Activated naive CD4-positive, alpha-beta T cell treated with Interleukin-2 at 50 U/mL for 16 hours (primary cell): ENCODE measurements at places on chromosomes 12 and 14.

- DNase-seq, result no peak
These were observed 703.6 kb upstream of the FLRT2 start for GRCh38 chr14:84826294-84826693.

DNA sequence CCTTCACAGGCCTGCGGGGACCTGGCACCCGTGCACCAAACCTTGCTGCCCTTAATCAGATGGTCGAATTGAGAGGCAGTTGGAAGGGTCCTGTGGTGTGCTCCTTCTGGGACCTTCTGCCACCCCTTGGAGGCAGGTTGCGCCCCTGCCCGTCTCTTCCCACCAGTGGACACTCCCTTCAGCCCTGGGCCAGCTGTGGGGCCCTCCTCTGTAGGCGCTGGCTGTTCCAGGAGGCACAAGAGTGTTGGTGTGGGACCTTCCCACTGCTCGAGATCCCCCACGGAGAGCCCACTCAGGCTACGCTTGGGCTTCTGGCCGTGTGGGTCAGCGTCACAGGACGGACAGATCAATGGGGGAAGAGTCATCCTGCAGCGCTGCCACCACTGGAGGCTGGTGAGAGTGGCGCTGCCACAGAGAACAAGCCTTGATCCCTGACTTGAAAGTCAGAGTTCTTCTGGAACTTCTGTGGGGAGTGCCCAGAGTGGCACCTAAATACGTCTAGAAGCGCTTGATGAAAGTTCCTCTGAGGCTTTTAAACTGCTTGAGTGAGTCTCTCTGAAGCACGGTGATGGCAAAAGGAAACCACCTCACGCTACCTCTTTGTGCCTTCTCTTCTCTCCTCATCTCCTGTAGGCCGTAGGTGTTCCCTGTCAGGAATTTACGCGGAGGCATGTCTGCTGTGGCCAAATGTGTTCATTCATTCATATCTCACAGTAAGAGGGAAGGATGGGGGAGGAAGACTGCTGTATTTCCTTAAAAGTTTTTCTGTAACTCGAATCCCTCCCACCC, 48.3 kb downstream of the TRAF3 start:
- DNase-seq, result no peak

- no peak for DNase-seq
These were observed 394.2 kb downstream of the FSCB start for GRCh38 chr14:44112774-44113460.

GRCh38 chr12:6957151-6957701, 6.1 kb downstream of the PTPN6 start:
- no peak for DNase-seq

DNA sequence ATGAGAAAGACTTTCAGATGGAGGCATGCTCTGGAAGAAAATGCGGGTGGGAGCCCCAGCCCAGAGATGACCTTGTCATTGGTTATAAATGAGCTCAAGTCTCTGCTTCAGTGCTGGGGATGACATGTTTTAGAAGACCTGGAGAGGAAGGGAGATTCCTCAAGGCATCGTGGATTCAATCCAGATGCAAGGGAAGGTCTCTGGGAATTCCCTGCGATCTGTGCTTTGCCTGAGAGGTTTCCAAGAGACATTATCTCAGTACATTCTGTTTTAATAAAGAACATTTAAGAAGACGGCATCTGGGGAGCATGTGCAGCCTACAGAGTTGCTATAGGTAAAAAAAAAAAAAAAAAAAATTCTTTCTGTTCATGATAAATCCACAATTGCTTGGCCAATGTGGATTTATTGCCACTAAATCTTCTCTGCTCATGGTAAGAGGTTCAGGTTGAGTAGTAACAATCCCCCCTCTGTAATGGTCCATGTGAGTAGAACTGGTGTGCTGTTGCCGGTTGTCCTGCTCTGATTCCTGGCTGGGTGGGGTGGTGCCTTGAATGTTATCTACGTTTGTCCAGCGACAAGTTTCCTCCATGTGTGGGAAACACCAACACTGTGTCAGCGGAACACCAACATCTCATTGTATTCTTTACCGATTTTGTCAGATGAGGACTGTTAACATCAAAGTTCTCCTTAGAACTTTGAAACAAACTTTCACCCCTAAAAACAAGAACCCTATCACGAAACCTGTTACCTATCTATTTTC, 230.0 kb downstream of the MSRB3 start:
- no peak for DNase-seq

GRCh38 chr14:51735851-51736250, 84.1 kb downstream of the FRMD6 start:
- DNase-seq, result no peak

GRCh38 chr14:104678346-104678745, 11.1 kb upstream of the INF2 start:
- DNase-seq, result no peak

DNA sequence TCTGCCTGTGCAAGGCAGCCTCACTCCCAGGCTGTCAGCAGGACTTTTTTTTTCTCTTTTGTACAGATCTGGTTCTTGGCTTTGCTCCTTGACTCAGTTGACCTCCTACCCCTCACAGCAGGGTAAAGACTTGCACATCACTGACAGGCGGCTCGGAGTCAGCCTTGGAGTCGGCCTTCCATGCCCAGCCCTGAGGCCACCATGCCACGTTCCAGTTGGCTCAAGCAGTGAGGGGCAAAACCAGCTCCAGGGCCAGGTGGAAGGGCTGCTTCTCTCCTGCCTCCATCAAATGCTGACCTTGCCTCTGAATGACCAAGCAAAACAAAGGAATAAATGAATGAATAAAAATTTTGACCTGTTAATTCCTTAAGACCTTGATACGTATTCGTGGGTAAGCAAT, 27.6 kb downstream of the JAG2 start:
- no peak for DNase-seq

DNA sequence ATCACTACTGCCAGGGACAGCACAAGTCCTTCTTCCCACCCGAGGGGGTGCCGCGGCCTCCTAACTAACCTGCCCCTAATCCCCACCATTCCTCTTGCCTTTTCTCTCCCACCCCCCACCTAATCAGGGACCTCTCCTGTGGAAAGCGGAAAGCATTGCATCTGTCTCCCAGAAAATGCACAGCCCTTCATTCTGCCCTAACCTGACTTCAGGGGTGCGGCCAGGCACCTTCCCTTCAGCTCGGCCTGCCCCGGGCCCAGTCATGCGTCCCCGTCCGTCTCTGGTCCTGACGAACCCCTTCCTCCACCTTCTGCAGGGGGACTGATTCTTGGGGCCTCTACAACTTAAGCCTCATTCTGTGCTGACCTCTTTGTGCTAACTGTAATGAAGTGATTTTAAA, 43.9 kb upstream of the TRAF3 start:
- DNase-seq, result no peak
